ENCODE measurements at places on chromosomes 13 and 19.

DNA sequence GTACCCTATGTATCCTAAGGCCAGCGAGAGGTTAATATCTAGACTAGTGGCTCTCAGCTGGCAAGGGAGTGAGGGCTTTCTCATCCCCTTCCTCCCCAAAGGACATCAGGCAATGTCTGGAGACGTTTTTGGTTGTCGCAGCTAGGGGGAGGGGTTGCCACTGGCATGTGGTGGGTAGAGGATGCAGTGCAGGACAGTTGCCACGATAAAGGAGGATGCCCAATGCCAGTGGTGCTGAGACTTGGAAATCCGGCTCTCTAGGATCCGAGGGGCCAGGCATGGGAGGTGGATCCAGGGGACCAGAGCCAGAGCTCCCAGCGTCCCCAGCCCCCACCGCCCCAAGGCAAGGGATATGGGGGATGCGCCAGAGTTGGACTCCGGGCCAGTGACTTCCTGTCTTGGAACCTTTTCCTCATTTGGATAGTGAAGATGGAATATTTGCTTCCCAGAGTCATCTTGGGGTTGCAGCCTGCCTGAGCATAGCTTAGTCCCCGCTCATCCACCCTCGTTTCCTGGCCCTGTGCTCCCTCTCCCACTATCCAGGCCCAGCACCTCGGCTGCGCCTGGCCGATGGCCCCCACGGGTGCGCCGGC lies 4.9 kb downstream of the SSC5D start:
- DNase-seq: no peak

DNA sequence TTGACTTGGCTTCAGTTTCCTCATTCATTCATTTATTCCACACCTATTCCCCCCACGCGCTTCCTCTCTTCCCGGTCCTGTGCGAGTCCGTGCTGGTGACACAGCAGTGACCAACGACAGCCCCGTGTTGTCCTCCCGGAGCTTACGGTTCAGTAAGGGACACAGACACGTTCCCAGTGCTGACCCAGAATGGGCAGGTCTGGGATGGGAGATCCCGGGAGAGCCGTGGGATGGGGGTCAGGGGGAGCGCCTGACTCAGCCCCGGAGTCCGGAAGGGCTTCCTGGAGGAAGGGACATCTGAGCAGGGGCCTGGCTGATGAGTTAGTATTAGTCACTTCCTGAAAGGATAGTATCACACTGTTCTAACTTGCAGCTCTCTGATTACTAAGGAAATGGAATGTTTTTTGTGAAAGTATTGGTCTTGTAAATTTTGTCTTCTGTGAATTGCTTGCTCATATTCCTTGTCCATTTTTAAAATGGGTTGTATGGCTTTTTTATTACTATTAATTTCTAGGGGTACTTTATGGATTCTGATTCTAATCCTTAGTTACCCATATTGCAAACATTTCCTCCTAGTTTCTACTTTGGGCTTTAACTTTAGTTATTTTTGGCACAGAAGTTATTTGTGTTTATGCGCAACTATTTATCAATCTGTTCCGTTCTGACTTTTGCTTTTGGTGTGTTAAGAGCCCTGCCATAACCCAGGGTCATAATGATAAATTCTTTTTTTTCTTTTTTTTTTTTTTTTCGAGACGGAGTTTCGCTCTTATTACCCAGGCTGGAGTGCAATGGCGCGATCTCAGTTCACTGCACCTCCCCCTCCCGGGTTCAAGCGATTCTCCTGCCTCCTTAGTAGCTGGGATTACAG lies 708 bp upstream of the ERCC1 start:
- no peak for DNase-seq

GRCh38 chr13:19810151-19810550 lies 27.4 kb upstream of the PSPC1 start:
- DNase-seq: no peak

DNA sequence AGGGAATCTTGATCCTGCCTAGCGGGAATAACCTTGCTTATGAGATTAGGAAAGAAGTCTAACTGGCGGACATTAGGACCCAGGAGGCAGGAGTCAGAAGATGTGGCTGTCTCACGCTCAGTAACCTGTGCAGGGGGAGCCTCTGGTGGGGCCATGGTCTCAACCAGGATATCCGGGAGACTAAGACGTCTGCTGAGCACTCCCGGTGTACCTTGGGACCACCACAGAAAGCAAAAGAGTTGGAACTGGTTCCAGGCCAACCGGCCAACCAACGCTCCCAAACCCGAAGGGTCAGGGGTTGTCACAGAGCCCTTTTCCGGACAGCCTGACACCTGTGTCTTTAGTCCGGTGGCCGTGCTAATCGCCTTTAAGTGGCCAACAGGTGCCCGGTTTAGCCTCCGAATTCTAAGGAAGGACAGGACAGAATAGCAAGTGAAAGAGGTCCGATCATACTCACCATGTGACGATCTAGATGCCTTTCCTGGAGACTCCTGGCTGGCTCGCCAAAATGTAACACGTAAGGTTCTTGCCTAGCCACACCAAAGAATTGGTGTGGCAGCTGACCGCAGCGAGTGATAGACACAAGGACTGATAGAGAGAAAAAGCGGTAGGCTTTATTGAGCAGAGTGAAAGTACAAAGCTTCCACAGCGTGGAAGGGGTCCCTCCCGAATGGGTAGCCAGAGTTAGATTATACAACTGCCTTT lies 103.9 kb upstream of the DIAPH3 start:
- no peak for DNase-seq

GRCh38 chr13:51800486-51800885 lies 3.5 kb downstream of the DHRS12 start:
- no peak for DNase-seq

GRCh38 chr19:35144600-35145436 lies 1.8 kb downstream of the FXYD7 start:
- no peak for DNase-seq

GRCh38 chr13:40453351-40454021 lies 213.0 kb downstream of the FOXO1 start:
- DNase-seq: no peak
